Right renal cortex interstitium (tissue), 3 donors: ENCODE measurements at places on chromosomes 6 and 20. TPM values are rescaled to one million over a fixed set of nuclear protein-coding genes. Genes with fewer than 3 reads are reported as not detected.

Gene TRAM2
- polyA plus RNA-seq: 47.6 TPM

Gene OR2B6
- 0.17 TPM for polyA plus RNA-seq

Gene PAK5
- 0.28 TPM for polyA plus RNA-seq

- DNase-seq: no peak
These were observed 402.6 kb upstream of the SULF2 start for GRCh38 chr20:48187851-48188250.

DNA sequence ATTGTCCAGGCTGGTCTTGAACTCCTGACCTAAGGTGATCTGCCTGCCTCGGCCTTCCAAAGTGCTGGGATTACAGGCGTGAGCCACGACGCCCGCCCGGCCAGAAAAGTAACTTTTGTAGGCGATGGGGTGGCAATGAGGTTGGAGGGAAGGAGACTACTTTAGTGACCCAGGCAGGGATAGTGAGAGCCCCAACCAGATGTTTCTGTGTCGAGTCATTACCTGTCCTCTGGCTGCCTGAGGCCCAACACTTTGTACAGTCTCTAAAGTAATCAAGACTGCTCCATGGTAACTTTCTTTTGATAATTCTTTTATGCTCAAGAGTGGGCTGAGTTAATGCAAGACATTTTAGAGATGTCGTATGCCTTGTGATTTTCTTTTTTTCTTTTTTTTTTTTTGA lies 6.8 kb downstream of the SASH1 start:
- no peak for DNase-seq

GRCh38 chr6:89268776-89269175 lies 46.3 kb downstream of the GABRR2 start:
- no peak for DNase-seq

DNA sequence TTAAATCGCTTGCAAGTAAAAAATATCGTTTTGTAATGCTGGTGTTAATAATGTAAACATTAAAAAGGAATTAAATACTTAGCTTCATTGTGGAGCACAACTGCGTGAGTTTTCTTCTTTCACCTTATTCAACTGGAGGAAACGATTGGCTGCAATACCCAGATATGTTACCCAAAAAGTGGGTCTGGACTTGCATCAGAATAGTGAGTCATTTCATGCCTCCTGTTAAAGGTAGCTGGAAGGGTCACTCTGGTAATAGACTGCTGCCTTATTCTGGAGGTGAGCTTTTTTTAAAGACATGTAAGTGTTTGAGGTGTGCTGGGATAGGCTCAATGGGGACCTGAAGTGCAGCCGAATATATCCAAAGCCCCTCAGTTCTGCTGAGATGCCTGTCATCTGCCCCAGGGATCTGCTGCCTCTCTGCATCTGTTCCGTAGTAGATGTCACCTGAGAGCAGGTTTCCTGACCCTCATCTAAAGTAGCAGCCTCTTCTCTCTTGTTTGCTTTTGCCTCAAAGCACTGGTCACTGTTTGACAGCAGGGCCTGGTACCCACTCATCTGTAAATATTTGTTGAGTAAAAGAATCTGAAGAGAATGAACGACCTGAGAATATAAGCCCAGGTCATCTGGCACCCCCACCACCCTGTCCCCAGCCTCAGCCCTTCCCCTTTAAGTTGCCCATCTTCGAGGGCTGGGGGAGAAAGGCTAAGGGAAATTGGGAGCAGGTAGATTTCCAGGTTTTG lies 5.6 kb upstream of the UQCC2 start:
- no peak for DNase-seq

GRCh38 chr6:109285366-109285765 lies 96.9 kb downstream of the CD164 start:
- no peak for DNase-seq

DNA sequence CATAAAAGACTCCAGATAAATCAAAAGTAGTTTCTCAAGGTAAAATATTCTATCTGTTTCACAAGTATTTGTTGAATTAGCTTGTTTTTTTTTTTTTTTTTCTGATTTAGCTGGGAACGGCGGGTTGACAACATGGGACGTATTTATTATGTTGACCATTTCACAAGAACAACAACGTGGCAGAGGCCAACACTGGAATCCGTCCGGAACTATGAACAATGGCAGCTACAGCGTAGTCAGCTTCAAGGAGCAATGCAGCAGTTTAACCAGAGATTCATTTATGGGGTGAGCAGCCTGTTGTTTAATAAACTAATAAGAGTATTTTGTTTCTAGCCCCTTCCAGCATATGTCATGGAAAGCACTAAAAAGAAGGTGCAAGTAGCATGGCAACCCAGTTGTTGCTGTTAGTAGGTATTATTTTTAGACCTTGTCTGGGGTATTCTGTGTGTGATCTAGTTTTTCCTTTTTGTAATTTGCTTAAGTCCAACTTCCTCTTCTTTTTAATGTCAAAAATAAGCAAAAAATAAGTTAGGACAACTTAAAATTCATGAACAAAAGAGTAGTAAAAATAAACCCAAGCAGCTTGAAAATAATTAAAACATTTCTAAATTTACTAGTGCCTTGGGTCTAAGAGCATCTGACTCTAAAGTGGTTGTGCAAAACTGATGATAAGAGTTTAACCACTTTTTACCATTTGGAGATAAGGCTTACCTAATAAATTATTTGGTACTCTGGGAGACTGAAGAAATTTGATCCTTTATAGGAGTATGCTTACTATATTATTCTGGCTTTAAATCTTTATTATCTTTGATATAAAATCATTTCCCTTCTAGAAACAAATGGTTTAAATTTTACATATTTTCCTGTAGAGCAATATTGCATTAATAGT lies 70.8 kb upstream of the DYNLRB1 start:
- DNase-seq: no peak

DNA sequence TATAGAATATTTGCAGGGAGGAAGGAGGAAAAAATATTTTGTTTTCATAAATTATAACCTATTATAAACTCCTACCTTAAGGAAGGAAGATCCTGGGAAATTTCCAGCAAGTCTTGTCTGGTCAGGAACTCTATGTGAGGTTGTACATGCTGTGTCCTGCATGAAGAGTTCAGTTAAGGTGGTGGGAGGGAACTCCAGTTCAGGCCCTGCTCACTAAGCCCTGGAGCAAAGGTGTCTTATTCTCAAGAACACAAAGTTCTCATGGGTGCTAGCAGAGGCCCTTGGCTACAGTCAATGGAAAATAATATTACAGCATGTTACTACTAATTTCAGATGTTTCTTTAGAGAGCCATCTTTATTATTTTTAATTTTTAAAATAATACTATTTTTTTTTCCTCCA lies 3.8 kb upstream of the OGFRL1 start:
- no peak for DNase-seq

DNA sequence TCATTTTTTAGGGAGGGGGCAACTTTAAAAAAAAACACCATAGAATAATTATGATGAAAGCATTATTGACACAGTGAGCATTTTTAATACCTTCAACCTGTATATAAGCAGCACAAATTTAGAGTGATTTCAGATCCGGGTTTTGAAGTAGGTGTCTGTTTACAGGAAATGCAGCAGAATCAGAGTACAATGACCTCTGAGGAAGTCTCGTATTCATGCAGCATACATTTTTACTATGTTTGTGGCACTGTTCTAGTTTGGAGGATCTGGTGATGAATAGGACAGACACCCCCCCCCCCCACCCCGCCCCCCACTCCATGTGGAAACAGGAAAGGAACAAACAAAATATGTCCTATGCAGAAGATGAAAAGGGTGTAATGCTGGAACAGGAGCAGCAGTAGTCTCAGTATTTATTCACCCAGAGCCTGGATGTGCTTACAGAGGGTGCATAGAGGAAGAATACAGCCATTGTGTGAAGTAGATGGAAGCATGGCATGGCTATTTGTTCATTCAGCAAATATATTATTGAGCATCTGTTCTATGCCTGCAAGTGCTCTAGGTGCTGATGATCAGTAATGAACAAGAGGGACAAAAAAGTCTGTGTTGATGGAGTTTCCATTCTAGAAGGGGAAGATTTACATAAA lies 19.7 kb downstream of the VAPB start:
- no peak for DNase-seq

GRCh38 chr20:60294632-60295031 lies 336.4 kb downstream of the CDH26 start:
- DNase-seq: no peak
